ENCODE measurements at places on chromosomes 16 and 17.
A peak's percentile ranks its signal among the peaks of the same experiment; 100 is the strongest.

DNA sequence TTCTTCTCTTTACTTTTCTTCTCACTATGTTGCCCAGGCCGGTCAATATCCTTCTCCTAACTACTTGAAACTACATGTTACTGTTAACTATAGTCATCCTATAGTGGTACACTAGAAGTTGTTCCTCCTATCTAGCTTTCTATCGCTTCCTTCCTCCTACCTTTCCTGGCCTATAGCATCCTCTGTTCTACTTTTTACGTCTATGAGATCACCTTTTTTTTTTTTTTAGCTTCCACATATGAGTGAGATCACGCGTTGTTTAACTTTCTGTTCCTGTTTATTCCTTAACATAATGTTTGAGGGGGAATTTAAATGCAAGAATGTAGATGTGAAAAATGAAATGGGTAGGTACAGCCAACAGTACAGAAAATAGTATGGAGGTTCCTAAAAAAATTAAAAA lies 30.5 kb upstream of the YPEL2 start:
- no peak for DNase-seq

DNA sequence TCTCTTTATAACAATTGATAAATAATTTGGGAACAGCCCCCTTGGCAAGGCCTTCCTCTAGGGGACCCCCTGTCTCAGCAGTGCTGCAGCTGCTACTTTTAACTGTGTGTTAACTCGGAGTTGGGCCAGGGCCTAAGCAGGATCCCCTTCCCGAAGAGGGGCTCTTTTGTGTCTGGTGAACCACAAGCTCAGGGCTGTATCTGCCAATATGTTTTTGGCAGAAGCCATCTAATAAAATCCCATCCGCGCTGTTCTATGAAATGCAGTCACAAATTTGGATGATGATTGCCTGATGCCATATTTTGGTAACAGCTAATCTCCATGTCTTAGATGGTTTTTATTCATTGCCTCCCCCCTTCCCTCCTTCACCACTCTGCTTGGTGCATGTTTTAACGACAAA lies 267.7 kb downstream of the FTO start:
- no peak for DNase-seq

GRCh38 chr16:77408607-77409006 lies 26.2 kb downstream of the ADAMTS18 start:
- DNase-seq = no peak

DNA sequence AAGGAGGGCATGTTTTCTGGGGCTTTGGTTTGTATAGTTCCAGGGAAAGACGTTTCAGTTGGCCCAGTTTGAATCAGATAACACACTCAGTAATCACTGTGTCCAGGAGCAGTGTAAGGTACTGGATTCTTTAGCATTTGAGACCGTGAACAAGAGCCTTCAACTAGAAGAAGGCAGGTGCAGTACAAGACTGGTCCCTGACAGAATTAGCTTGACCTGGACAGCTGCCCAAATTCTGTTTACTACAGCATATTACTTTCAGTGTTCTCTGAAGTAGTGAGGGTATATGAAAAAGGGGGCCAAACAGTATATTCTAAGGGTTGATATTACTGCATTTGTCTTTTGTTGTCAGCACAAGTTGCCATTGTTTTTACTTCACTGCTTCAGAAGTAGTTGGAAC lies 81.3 kb downstream of the COX10 start:
- no peak for DNase-seq

DNA sequence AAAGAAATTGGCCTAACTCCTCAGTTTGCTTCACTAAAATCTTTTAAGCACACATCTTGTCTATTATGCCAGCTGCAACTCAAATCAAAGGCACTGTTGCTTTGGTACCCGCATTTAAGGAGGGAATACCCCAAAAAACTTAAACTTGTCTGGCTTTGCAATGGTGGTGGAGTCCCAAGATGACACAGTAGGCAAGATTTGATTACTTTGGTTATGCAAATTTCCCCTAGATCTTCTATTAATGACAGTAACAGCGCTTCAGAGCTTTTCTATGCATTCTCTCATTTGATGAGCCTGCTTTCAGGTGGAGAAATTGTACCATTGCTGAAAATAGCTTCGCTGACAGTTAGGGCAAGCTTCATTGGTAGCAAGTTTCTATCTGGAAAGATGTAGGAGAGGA lies 27.2 kb downstream of the WWOX start:
- DNase-seq = no peak

DNA sequence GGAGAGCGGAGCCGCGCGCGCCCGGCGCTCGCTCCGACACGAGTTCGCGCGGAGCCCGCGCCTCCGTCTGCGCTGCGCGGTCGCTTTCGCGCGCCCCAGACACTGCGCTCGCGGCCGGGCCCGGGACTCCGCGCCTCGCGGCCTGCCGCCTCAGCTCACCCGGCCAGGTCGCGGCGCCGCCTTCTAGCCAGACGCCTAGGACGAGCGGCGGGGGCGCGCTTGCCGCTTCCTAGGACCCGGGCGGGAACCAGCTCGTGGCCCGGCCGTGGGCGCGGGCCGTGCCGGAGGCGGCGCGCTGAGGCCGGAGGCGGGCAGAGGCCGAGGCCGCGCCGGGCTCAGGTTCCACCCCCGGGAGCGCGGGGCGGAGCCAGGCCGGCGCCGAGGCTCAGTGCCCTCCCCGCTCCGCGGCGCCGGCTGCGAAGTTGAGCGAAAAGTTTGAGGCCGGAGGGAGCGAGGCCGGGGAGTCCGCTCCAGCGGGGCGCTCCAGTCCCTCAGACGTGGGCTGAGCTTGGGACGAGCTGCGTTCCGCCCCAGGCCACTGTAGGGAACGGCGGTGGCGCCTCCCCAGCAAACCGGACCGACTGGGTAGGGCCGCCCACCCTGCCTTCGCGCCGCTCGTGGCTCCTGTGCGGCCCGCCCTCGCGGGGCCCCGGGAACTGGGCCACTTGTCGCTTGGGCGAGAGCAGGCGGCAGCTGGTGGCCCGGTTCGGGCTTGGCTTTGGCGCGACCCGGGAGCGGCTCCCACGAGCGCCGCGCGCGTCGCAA lies at the start of gene SPHK1:
SPHK1 (plus strand) TSS at position 388 of the 765 bp plus-strand sequence. CDS start 1,036 bp downstream, outside the sequence.
- peak; percentile 39 for DNase-seq

GRCh38 chr17:67441896-67442219 lies 64.8 kb downstream of the PITPNC1 start:
- no peak for DNase-seq

DNA sequence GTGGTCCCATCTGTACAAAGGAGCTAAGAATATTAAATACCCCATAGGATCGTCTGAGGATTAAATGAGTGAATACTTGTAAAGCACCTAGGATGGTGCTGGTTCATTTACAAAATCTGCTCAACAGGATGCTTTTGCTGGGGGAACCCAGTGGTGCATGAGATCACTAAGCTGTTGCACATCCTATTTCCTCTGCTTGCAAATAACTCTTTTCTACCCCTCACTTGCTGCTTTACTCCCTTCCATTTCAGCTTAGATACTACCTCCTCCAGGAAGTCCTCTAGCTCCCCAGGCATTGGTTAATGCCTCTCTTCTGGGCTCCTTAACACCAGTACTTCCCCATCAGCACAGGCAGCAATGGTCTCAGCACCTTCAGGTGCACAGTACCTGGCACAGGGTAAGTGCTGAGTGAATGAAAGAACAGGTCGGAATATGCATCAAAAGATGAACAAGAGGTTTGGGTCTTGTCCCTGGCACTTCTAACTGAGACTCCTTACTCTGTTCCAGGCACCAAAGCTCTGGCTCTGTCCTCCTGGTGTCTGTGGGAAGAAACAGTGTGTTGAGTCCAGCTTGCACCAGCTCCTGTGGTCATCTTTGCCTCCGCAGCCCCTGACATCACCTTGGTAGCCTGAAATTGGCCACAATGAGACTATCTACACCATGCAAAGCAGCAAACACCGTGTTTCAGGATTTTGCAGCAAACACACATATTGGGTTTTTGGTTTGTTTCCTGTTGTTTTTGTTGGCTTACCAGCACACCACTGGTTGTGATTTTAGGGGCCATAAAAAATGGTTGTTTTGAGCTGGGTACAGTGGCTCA lies 24.1 kb upstream of the IL21R start:
- peak; percentile 7 for DNase-seq

- DNase-seq = no peak
Observed at GRCh38 chr17:68035131-68035522, 408 bp upstream of the KPNA2 start.

- no peak for DNase-seq
Observed at GRCh38 chr16:27234603-27235002, 31.3 kb downstream of the KDM8 start.

DNA sequence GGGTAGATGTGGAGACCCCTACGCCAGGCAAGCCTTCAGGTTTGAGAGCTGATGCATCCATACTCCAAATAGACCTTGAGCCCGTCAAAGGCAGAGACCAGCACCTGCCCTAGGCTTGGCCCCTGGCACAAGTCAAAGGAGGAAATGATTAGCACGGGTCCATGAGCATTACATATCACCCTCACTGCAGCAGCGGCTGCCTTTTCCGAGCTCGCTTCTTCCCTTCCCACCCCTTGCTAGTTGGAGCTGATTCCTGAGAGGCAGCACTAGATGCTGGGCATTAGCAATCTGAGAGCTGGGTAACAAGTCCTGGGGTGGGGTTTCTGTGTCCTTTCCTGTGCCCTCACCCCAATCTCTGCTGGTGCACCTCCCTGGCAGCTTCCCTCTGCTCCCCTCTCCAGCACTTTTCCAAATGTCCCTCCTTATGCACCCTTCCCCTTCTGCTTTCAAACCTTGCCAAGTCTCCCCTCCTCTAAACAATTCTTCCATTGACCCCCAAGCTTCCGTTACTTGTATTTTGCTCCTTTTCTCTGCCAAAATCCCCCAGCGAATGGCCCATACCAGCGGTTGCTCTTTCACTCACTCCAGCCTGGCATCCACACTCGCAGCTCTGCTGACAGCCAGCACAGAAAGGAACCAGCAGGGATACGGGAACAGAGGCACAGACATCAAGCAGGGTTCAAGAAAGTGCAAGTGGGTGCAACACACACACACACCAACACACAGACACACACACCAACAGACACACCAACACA lies 3.0 kb downstream of the CDRT4 start:
- no peak for DNase-seq

DNA sequence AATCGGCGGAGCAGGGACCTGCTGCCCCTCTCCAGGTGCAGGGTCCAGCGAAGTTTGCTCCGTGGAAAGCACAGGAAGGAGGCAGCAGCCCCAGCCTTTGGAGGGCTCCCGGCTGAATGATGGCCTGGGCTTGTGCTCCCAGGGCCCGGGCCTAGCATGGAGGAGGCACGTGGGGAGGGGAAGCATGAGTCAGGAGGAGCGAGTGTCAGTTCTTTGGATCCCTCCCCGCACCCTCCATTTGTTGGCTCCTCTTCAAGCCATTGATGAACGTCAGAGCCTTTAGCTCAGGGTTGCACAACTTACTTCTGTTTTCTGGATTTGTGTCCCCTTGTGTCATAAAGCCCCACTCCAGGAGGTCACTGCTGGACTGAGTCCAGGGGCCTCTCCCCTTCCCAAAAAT lies 25.8 kb downstream of the TTYH2 start:
- DNase-seq = peak; percentile 37

- no peak for DNase-seq
Observed at GRCh38 chr17:57352665-57353175, 96.4 kb downstream of the MSI2 start.

DNA sequence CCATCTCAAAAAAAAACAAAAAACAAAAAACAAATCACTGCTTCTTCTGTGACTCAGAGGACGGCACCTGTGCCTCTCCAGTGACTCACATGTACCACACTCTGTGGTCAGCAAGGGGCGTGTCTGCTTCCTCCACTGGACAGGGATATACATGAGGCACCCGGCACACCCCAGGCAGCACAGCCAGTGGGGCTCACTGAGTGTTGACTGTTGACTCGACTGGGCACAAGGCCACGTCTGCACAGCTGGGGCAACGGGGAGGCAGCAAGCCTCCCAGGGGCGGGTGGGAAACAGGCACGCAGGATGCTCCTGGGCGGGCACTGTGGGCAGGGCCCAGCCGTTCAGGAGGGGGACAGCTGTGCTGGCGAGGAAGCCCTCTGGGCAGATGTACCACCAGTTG lies 64.1 kb downstream of the TIMM22 start:
- DNase-seq = peak; percentile 2

- DNase-seq = no peak
Observed at GRCh38 chr16:82260212-82260795, 90.3 kb upstream of the MPHOSPH6 start.

DNA sequence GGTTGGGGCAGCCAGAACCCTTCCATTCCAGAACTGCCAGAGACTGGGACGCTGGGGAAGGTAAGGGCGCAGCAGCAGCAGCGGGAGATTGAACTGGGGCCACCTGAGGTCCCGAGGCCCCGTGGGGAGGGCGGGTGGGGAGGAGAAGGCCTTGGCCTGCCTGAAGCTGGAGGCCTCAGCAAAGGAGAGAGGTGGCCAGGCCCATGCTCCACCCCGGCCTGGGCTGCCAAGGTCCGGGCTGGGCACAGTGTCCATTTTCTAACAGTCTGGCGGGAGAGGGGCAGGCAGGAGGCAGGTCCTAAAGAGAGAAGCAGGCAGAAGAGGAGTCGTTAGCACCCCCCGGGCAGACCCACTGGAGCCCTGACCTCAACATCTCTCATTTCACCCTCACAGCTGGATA lies 1.1 kb upstream of the GDPD3 start:
- DNase-seq = no peak

GRCh38 chr16:51761001-51761400 lies 609.9 kb upstream of the SALL1 start:
- no peak for DNase-seq

- DNase-seq = no peak
Observed at GRCh38 chr16:67184453-67184994, 761 bp upstream of the MATCAP1 start.

GRCh38 chr17:68981288-68981687 lies 26.1 kb upstream of the ABCA8 start:
- DNase-seq = no peak
